ENCODE measurements at places on chromosomes 2 and 18.

DNA sequence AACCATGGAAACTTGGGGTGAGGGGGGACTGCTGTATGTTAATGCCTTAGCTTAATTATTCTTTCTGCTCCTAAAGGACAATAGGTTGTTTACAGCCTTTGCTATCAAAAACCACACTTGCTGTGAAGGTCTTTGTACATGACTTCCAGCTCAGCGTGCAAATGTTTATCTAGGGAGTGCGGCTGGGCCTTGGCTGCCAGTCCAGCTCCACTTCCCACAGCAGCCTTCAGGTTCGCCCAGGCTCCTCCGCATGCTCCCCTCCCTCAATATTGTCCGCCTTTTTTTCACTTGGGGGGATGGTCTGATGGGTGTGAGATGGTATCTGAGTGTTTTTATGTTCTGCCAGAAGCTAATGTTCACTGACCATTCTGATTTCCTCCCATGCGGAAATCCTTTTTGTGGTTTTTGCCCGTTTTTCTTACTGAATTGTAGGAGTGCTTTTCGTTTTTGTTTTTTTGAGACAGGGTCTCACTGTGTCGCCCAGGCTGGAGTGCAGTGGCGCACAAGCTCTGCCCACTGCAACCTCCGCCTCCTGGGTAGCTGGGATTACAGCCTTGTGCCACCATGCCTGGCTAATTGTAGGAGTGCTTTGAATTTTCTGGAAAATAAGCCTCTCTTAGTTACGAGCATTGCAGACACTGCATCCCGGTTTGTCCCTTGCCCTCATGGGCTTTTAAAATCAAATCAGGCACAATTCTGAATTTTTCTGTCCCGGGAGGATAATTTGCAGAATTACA is 28.8 kb downstream of the SH3BP4 start:
- no peak for DNase-seq

- DNase-seq, result peak; percentile 62
These were observed 161.6 kb downstream of the NEDD4L start for GRCh38 chr18:58205443-58206160.

DNA sequence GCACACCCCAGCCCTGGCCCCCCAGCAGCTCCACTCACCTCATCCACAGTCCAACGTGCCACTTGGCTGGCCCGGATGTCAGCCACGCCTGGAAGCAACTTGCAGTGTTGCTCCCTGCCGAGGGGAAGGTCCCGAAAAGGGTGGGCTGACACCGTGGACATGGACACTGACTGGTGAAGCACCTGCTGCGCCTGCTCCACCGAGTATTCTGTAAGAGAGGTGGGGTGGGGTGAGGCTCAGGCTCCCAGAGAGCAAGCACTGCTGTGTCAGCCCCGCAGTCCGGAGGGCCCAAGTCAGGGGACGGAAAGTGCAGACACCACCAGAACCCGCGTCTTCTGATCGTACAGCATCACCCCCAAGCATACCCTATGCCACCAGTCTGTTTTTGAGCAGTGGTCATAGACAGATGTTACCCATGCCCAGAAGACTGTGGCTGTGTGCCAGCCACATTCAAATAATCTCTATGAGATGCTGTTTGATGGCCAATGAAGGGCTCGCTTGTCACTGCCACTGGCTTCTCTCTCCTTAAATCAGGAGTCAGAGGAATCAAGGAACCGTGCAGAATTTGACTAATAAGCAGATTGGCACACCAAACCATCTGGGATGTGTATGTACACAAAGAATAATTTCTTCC is 74.2 kb upstream of the TMEM200C start:
- DNase-seq, result no peak

DNA sequence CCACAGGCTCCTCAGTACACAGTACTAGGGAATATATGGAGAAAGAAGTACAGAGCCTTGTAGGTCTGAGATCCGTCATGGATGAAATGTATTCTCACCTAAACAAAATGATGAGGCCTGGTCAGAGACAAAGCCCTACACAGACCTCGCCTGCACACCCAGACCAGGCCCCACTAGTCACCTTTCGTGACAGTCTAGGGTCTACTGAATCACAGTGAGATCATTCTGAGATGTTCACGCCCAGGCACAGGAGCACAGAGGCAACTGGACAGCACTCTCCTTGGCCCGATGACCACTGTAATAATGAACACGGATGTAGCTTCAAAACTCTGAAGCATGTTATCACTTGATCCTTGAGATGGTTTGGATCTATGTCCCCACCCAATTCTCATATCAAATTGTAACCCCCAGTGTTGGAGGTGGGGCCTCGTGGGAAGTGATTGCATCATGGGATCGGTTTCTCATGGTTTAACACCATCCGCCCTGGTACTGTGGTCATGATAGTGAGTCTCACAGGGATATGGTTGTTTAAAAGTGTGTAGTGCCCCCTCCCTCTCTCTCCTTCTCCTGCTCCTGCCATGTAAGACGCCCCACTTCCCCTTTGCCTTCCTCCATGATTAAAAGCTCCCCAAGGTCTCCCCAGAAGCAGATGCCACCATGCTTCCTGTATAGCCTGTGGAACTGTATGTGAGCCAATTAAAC is 15.1 kb downstream of the DOCK10 start:
- DNase-seq, result no peak

DNA sequence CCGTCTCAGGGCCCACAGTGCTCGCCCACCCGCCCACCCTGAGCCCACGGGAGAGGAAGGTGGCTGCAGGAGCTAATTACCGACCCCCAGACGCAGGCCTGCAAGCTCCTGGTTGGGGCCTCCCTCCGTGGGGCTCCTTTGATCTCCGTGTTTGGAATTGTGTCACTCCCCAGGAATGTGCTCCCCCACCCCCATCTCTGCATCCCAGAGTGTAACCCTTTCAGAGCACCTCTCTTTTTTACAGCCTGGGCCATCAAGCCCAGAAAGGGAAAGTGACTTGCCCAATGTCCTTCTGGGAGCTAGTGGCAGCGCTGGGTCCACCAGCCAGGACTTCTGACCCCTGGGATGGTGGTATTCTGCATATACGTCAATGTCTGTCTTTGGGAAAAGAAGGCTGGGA is 335.1 kb downstream of the CYRIA start:
- DNase-seq, result no peak

DNA sequence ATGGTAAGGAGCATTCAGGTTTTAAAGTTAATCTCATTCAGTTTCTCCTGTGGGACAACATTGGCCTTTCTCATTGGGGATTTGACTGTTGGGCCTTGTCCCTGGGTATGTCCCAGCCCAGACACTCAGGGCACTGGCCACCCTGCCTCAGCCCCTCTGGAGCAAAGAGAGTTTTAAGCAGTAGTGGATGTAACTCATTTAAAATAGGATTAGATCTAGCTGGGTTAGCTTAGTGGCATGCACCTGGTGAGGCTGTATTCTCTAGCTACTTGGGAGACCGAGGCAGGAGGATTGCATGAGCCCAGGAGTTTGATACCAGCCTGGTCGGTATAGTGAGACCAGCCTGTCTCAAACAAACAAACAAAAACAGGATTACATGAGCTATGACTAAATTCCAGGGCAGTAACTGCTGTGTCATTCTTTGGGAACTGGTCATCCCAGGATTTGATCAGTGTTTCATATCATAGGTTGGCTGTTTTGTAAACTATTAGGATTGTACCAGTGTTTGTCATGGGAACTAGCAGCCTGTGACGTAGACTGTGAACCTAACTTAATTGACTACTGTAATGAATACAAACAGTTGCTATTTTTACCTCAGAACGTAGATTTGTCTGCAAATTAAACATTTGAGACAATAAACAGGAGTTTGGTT is 12.5 kb downstream of the INPP4A start:
- DNase-seq, result peak; percentile 79

- DNase-seq, result no peak
These were observed 88.0 kb downstream of the HNRNPLL start for GRCh38 chr2:38514603-38515154.

DNA sequence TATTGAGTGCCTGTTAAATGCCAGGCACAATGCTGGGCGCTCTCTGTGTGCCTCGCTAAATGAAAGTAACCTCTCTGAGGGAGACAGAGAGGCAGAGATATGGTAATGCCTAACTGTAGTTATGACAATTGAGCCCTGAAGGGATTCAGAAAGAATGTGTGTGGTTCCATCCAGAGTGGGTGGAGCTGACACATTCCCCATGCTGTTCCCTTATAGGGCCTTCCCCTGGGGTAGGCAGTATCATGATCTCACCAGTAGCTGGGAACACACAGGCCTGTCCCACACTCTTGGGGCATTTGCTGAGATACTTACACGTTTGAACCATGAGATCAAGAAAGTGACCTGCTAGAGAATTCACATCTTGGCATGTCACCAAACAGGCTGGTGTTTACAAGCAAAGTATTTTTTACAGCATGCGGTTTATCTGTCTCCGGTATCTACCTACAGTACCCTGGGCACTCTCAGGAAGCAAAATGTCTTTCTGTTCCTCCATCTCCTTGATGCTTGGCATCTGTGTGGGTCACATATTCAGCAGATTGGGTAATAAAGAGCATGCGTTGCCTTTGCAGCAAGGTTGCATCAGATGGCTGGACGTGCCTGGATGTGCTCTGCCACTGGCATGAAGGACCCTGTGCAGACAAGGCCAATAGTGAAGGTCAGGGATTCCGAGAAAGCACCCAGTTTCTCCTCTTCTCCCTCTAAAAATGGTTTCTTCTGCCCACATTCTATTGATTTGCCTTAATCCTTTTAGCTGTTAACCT is 9.4 kb downstream of the CTIF start:
- DNase-seq, result peak; percentile 95

GRCh38 chr2:160613466-160614153 is 120.0 kb upstream of the RBMS1 start:
- DNase-seq, result no peak

DNA sequence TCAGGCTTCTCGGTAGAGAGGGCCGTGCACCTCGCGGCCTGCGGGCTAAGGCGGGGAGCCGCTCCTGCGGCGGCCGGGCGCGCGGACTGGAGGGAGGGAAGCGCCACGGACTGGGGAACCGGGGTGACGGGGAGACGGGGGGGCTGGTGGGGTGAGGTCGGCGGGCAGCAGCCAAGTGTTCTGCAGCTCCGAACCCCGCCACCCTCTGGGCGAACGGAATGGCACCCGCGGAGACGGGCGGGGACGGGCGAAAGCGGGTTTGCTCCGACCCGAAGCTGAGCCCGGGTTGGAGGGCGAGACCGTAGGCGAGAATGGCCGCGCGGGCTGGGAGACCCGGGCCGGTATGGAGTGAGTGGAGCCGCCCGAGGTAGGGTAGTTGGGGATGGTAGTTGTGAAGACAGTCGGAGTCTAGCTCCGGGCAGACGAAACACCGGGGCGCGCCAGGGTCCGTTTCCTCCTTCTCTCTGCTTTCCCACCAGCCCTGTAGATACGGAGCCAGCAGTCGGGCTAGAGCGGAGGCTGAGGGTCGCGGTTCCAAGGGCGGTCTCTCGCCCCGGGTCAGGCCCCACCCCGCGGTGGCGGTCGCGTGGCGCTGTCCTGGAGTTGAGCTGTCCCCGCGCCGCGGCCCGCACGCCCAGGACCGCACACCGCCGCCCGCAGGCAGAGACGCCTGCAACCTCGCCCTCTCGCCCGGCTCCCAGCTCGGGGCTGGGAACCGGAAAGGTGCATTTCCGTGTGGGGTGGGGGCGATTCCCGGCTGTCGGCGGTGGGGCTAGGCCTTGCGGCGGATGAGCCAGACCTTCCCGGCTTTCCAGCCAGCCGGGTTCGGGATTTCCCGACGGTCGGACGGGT is 160.3 kb upstream of the SIX2 start:
- DNase-seq, result no peak

GRCh38 chr2:225028572-225028971 is 13.7 kb downstream of the DOCK10 start:
- DNase-seq, result peak; percentile 56

GRCh38 chr2:144198116-144198515 is 321.8 kb downstream of the ZEB2 start:
- DNase-seq, result peak; percentile 24

- DNase-seq, result no peak
These were observed 1291.6 kb upstream of the GYPC start for GRCh38 chr2:125364192-125364983.

DNA sequence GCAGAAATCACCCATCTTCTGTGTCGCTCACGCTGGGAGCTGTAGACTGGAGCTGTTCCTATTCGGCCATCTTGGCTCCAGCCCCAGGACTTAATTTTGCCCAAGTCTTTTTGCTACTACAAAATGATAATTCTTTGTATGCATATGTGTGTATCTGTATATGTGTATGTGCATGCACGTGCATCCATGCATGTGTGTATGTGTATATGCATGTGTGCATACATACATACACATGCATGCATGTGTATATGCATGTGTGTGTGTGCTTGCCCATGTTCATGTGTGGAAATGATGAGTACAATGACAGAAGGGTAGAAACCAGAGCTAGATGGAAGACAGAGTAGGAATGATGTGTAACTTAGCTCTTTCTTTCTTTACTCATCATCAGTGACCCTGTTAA is 497.9 kb upstream of the SPRED2 start:
- no peak for DNase-seq

DNA sequence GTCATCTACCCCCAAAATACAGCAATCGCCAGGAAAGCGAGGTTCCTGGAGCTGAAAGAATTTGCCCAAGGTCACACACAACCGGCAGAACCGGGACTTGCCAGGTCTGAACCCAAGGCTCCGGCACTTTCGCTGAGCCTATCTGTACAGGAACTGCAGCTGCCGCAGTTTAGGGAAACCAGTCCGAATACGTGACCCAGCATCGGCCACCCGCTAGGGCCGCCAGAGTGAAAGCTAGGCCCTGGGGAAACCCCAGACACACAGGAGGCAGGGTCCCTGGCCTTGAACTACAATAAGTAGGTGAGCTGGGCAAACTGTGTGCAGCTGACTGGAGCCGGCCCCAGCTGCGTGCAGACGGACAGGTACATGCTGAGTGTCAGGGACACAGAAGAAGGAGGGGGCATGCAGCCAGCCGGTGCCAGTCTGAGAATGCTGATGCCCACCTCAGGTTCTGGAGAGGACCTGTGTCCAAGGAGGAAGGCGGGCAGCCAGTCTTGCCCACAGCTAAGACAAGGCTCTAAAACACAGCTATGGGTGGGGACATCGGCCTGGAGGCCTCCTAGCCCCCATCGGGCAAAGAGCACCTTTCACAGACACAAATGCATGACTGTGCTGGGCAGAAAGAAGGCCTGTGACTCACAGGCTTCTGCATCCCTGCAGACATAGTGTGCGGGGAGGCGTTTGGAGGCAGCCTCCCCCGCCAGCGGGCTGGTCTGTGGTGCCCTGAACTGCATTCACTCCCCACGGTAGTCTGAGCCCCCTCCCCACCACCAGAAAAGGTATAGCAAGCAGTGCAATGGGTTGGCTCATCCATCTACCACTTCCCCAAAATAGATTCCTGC is 107.4 kb upstream of the ID2 start:
- DNase-seq, result peak; percentile 51
